Hematopoietic multipotent progenitor cell treated with erythropoietin and hydrocortisone succinate and interleukin-3 and kit ligand, for 6 days (in vitro differentiated cells): ENCODE measurements at places on chromosomes 12 and 14.

- DNase-seq, result no peak
Measured at GRCh38 chr12:13052421-13052820, 8.2 kb downstream of the FAM234B start.

DNA sequence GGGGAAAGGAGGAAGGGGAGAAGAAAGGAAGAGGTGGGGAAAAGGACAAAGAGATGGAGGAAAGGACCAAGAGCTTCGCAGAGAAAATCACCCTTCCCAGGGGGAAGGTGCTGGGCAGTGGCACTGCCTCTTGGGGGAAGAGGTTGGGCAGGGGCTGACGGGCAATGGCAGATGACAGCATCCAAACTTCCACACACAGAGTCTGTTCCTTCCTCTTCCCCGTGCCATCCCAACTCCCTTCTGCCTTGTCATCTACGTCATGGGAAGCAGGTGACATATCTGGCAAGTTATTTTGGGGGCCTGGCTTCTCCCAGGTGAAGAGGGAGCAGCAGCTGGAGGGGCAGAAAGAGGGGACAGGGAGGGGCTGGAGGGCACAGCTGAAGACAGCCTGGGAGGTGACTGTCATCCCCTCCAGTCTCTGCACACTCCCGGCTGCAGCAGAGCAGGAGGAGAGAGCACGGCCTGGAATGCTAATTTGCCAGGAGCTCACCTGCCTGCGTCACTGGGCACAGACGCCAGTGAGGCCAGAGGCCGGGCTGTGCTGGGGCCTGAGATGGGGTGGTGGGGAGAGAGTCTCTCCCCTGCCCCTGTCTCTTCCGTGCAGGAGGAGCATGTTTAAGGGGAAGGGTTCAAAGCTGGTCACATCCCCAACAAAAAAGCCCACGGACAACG lies 43.9 kb upstream of the IQSEC3 start:
- DNase-seq, result no peak

GRCh38 chr12:14901228-14901562 lies 15.5 kb upstream of the MGP start:
- peak; percentile 32 for DNase-seq

- no peak for DNase-seq
Measured at GRCh38 chr14:57244106-57244505, 24.6 kb downstream of the EXOC5 start.

DNA sequence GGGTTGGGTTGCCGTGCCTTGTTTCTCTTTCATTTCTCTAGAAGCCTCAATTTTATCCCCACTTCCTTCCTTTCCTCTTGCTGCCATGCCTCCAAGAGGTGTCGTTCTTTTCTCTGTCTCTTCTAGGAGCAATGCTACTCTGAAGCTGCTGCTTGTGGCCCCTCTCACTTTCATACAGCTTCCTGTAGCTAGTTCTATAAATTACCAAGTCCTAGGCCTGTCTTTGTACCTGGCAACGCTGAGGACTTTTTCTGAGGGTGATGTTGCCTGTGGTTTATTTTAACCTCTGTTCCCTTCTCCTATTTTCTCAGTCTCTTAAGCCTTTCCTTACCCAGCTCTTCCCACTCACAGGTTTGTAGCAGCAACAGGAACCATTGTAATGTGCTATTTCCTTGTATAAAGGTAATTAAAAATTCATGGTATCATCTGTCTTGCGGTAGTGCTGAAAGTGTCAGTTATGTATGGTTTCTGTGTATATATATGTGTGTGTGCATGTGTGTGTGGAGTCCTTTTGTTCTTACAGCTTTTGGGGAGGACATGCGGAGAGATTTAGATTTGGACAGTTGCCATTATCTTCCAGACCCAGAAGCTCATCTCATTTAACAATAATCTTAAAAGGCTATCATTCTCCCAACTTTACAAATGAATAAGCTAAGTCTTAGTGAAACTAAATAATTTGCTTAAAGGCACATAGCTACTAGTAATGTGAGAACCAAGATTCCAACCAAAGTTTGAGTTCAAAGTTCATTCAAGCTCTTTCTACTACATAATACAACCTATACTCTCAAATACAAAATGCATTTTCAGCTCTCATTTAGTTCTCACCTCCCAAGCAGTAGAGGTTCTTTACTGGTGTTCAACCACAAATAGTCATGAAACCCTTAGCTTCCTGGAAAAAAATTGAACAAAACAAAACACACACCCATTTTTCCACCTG lies 43.8 kb downstream of the DDHD1 start:
- DNase-seq, result peak; percentile 81

GRCh38 chr12:66767536-66767935 lies 88.7 kb upstream of the GRIP1 start:
- no peak for DNase-seq

- no peak for DNase-seq
Measured at GRCh38 chr14:66072190-66073084, 413.7 kb upstream of the CCDC196 start.

DNA sequence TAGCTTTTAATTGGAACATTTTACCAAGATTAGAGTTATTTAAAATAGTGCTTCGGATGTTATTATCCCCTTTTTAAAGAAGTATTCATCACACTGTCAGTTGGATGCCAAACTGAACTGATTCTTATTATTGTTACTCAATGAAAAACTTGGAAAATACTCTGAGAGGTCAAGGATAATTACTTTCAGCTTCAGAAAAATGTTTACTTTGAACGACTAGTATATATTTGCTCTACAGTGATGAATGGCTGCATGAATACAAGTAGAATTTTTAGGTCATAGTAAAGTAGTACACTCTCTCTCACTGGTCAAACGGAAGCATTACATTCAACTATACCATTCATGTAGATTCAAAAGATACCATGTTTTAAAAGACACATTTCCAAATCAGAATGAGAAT lies 269.2 kb downstream of the CCDC91 start:
- no peak for DNase-seq

GRCh38 chr12:72246370-72246769 lies 25.8 kb upstream of the TRHDE start:
- no peak for DNase-seq

DNA sequence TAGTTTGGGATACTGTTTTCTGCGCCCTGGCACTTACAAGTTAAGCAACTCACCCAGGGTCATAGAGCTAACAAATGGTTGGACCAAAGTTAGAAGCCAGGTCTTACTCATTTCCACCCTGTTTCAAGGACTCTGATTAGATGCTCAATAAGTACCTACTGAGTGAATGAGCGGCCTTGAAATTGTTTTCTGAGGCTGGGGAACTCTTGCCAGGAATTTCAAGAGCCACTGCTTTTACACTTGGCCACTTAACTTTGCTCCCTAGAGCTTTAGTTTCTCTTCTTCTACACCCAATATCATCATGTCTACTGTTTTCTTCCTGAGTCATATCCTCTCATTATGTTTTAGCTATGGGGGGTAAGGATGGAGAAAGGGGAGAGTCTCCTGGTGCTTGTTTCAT lies 431.6 kb downstream of the ZFP36L1 start:
- DNase-seq, result no peak
